Hypothalamus (tissue), 51 donors: ENCODE measurements at places on chromosomes 3 and 15.

GRCh38 chr3:139935866-139936817 is 1.2 kb downstream of the CLSTN2 start:
- no peak for DNase-seq

DNA sequence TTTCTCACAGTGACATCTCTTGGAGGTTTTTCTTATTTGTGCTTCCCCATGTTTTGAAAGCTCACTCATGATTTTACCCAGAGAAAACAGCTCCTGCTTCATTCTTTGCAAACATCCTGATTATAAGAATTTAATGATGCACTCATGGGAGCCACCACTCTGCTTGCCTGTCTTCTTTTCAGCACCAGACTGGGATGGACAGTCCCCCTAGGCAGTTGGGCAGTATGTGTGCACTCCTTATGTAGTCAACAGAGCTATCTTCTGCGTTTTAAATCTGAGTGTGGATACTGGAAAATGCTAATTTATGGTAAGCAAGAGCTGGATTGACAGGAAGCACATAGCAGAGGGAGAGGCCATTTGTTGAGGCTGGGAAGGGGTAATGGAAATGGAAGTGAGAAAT is 276.1 kb downstream of the AGBL1 start:
- DNase-seq: no peak

GRCh38 chr3:140585828-140586227 is 92.0 kb upstream of the TRIM42 start:
- no peak for DNase-seq

- no peak for DNase-seq
These were observed 149.4 kb downstream of the SHOX2 start for GRCh38 chr3:157956850-157957249.

DNA sequence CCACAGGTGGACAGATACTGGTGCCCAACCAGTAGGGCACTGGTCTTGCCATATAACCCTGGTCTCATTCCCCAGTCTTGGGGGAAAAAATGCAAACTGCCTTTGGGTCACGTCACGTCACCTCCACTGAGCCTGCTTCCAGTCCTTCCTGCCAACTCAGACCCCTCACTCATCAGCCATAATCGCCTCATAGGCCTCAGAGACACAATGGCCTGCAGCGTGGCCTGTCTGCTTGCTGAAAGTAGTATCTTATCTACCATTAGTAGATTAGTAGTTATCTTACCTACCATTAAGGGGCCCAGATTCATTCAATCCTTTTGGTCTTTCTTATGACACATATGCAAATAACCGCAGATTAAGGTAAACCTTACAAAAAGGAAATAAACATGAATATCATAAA is 93.8 kb downstream of the FAM174B start:
- DNase-seq: no peak

- DNase-seq: no peak
These were observed 11.7 kb upstream of the FSTL1 start for GRCh38 chr3:120462409-120462959.

DNA sequence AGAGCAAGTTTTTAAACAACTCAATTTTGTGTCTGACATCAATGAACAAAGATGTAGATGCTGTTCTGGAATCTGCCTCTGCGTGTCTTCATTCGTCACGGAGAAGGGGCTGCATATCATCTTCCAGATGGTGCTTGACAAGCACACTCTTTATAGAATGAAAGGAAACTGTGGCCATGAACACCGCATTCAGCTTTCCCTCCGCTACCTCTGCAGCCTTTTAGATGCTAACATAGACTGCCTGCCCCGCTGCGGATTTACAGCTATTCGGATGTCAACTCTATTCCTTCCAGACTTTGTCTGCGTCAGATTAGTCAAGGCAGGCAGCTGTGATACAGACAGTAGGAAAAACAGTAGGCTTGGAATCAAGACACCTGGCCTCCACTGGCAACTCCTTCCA is 232.9 kb downstream of the TJP1 start:
- DNase-seq: no peak

GRCh38 chr15:76060118-76060989 is 569 bp downstream of the TMEM266 start:
- no peak for DNase-seq

- DNase-seq: no peak
These were observed 91.1 kb downstream of the USP13 start for GRCh38 chr3:179743913-179744312.

DNA sequence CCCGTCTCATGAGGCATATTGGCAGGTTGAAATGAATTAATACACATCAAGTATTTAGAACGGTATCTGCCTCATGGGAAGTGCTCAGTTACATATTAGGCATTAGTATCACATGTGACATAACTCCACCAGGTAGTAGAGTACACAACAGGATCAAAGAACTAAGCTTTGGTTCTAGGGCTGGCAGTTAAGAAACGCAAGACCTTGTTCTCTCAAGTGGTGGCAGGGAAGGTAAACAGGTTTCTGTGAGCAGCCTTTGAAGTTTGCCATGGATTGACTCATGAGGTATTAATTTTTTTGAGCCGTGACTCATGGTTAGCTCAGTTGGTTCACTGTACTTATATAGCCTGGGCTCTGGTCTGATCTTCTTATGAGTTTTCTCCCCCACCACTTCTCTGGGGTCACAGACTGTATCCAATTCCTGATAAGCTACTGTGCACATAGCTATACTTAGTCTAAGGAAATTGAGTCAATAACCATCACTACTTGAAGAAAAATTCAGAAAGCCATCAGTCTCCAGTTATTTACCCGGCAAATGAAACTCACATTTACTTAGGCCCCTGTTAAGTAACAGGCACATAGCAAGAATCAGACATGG is 155.6 kb upstream of the STT3B start:
- no peak for DNase-seq

DNA sequence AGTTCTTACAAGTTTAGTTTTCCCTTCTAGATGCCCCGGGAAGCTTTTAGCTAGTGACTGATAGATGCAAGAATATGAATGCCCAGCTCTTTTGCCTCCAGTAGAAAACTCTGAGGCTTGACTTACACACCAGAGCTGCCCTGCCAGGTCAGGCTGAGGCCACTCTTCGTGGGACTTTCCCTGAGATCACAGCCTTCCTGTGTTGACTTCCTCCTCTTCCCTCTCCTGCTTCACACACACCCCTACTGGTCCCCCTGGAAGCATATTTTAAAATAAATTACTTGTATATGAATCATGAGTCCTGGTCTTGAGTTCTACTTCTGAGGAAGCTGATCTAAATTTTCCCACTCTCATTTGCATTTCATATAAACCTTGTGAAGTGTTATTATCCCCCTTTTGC is 413.7 kb downstream of the PDCD6IP start:
- no peak for DNase-seq

DNA sequence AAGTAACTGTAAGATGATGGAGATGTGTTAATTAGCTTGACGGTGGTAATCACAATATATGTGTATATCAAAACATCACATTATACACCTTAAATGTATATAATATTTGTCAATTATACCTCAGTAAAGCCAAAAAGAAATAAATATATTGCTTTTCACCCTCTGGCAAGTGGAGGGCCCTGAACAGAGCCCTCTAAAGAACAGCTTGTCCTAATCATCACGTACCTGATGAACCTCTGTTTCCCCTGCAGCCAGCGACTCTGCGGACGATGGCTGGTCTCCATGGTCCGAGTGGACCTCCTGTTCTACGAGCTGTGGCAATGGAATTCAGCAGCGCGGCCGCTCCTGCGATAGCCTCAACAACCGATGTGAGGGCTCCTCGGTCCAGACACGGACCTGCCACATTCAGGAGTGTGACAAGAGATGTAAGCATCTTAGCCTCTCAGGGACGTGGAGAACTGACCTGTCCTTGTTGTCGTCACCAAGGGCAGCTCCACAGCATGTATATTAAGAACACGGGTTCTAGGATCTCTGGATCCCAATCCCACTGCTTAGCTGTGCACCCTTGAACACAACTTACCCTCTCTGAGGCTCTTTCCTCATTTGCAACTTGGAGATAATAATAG is 6.3 kb downstream of the THBS1 start:
- DNase-seq: no peak
